ENCODE measurements at places on chromosomes 7 and 10.

DNA sequence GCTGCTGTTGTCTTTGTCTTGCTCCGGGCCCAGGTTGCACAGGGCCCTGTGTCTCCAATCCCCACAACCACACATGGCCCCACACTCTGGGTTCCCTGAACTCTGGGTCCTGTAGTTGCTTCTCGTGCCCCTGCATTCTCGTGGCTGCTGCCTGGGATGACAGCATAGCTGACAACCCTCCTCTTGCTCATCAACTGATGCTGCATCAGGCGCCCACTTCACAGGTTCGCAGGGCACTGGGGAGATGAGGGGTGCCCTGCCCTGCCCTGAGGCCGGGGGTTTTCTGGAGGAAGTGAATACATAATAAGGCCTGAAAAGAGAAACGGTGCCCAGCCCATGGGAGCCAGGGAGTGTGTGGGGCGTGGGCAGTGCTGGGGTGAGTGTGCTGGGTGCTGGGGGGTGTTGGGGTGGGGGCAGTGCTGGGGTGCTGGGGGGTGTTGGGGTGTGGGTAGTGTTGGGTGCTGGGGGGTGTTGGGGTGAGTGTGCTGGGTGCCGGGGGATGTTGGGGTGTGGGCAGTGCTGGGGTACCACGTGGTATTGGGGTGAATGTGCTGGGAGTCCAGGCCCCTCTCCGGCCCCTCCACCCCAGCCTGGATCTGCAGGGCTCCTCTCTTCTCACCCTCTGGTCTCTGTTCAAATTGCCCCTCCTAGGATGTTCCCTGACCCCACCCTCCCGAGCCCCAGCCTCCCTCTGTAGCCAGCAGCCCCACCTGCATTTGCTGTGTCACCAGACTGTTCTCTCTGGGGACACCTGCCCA lies 2.0 kb upstream of the MTG1 start:
- no peak for DNase-seq

GRCh38 chr10:11610826-11611247 lies 613 bp downstream of the USP6NL start:
- no peak for DNase-seq

DNA sequence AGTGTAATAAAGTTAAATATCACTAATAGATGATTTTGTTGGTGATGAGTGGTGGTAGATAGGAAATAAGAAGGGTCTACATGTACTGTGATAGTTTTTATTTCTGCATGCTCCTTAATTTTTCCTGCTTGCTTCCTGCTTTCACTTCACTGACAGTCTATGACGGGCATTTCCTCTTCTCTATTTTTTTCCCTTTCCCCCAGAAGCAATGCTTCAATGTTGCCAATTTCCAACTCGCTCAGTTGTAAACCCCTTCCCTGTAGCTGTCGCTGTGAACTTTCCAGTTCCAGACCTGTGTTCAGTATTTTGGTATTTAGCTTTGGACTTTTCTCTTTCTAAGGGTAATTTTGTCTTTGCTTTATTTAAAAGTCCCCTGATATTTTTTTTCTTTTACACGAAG lies 123.5 kb upstream of the AGR3 start:
- DNase-seq: no peak

- no peak for DNase-seq
Observed at GRCh38 chr10:13550802-13551201, 22.0 kb upstream of the BEND7 start.

Measured in activated CD4-positive, CD25-positive, alpha-beta regulatory T cell treated with anti-CD3 and anti-CD28 coated beads, Interleukin-2, amount 50 U/mL, for 16 hours (primary cell).